ENCODE measurements at places on chromosomes 1 and 21. TPM values are rescaled to one million over a fixed set of nuclear protein-coding genes. Genes with fewer than 3 reads are reported as not detected.

The RSRP1 gene
- 33.8 TPM for total RNA-seq

The PTPRU gene
- total RNA-seq = 37.5 TPM

The PTPRF gene
- 39.0 TPM for total RNA-seq

The ETV3L gene
- not detected for total RNA-seq

The SELENOF gene
- total RNA-seq = 190 TPM

The NIBAN1 gene
- total RNA-seq = 27.6 TPM

The TNFRSF14 gene
- 6.6 TPM for total RNA-seq

The TRAF3IP3 gene
- not detected for total RNA-seq

The TAL1 gene
- total RNA-seq = 0.10 TPM

The HUNK gene
- not detected for total RNA-seq

The LENEP gene
- 0.64 TPM for total RNA-seq

The AVPR1B gene
- not detected for total RNA-seq

The EDARADD gene
- total RNA-seq = 3.7 TPM

The BCAN gene
- not detected for total RNA-seq

The C1orf141 gene
- not detected for total RNA-seq

The NTMT2 gene
- not detected for total RNA-seq

The DYRK3 gene
- total RNA-seq = 40.4 TPM

The TEX38 gene
- not detected for total RNA-seq

The ACKR1 gene
- total RNA-seq = not detected

The GOLT1A gene
- total RNA-seq = not detected

The UMODL1 gene
- not detected for total RNA-seq

Data from HT1080 (cell line).